ENCODE measurements at places on chromosomes 7 and 10. TPM values are rescaled to one million over a fixed set of nuclear protein-coding genes. Genes with fewer than 3 reads are reported as not detected.

DNA sequence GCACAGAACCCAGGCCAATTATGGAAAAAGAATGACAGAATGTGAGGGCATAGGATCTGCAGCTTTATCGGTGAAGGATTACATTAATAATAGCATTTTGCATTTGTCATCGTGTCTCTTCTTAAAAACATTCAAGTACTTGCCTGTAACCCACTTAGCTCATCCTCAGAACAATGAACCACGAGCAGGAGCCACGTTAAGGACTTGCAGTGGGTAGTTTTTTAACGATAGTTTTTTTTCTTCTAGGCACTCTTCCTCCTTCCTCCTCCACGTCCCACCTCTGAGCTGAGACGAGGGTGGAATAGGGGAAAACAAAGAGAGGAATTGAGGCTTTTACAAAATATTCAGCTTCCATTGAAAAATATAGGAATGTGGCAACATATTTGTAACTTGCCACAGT lies 27.1 kb downstream of the CDHR3 start:
- H3K36me3 ChIP-seq = no peaks in the 10 kb centered on the region
- H3K4me1 ChIP-seq = peaks cover 5% of the 10 kb centered on the region
- H3K4me3 ChIP-seq = no peak overlapping the region
- no peak for DNase-seq
- H3K27ac ChIP-seq = no peak overlapping the region
- no peaks in the 10 kb centered on the region for H3K27me3 ChIP-seq

- H3K27ac ChIP-seq = no peak overlapping the region
- H3K27me3 ChIP-seq = no peaks in the 10 kb centered on the region
- no peaks in the 10 kb centered on the region for H3K4me1 ChIP-seq
Observed at GRCh38 chr10:120824881-120825309, 26.3 kb upstream of the WDR11 start.

DNA sequence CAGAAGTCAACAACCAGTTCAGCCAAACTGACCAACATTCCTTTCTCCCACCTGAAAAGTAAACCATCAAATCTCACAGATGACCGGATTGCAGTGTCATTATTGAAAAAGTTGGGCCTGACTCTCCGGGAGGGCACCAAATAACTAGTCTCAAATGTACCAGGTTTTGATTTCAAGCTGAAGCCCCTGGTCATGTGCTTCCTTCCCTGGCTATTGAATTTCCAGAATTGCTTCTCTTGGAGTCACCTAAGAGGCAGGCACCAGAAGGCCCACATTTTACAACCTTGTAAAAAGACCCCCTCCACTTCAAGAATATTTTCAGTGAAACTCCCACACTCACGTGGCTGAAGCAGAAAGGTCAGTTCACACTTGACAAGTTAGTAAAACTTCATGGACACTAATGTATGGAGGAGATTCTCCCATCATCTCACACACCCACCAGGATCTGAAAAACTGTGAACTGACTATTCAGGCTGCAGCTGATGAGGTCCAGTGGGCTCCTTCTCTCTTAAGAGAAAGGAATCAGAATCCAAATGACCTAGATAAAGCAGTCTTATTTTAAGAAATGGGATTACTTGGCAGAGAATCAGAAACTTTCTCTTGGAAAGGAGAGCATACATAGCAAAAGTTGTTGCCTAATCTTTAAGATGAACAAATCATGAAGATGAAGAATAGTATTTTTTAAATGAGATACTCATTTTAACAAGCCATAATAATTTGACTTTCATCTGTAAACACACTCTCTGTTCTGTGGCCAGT lies 53.6 kb downstream of the DLD start:
- H3K36me3 ChIP-seq = peaks cover 59% of the 10 kb centered on the region
- no peak overlapping the region for H3K27ac ChIP-seq
- H3K4me3 ChIP-seq = no peak overlapping the region
- no peaks in the 10 kb centered on the region for H3K27me3 ChIP-seq
- peaks cover 16% of the 10 kb centered on the region for H3K4me1 ChIP-seq
- no peak for DNase-seq

- DNase-seq = no peak
- H3K27ac ChIP-seq = no peak overlapping the region
- H3K27me3 ChIP-seq = no peaks in the 10 kb centered on the region
Observed at GRCh38 chr10:96365571-96365970, 6.8 kb upstream of the OPALIN start.

GRCh38 chr7:75814407-75814947 lies 871 bp upstream of the CCL24 start:
- no peak for DNase-seq
- no peaks in the 10 kb centered on the region for H3K4me1 ChIP-seq
- no peak overlapping the region for H3K27ac ChIP-seq
- H3K4me3 ChIP-seq = no peak overlapping the region
- H3K36me3 ChIP-seq = no peaks in the 10 kb centered on the region
- no peaks in the 10 kb centered on the region for H3K27me3 ChIP-seq

GRCh38 chr7:105656922-105657521 lies 75.7 kb upstream of the EFCAB10 start:
- peaks cover 32% of the 10 kb centered on the region for H3K36me3 ChIP-seq
- H3K27ac ChIP-seq = no peak overlapping the region
- H3K4me1 ChIP-seq = peaks cover 33% of the 10 kb centered on the region
- H3K27me3 ChIP-seq = no peaks in the 10 kb centered on the region
- peak; percentile 47 for DNase-seq

- H3K4me3 ChIP-seq = no peak overlapping the region
- H3K27me3 ChIP-seq = no peaks in the 10 kb centered on the region
- no peak for DNase-seq
- no peak overlapping the region for H3K27ac ChIP-seq
Observed at GRCh38 chr7:125814100-125814499, 884.5 kb upstream of the POT1 start.

DNA sequence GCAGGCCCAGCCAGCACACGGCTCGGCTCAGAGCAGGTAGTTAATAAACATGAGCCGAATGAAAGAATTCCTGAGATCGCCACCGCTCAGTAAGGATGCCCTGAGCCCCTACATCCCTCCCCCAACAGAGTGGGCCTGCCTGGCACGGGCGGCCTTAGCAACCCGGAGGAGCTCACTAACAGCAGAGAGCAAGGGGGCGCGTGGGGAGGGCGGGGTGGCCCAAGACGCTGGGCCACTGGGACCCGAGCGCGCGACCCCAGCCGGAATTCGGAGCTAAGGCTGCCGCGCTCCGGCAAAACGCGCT lies 403 bp upstream of the ENO4 start:
- no peak for DNase-seq
- no peaks in the 10 kb centered on the region for H3K36me3 ChIP-seq
- no peaks in the 10 kb centered on the region for H3K27me3 ChIP-seq

DNA sequence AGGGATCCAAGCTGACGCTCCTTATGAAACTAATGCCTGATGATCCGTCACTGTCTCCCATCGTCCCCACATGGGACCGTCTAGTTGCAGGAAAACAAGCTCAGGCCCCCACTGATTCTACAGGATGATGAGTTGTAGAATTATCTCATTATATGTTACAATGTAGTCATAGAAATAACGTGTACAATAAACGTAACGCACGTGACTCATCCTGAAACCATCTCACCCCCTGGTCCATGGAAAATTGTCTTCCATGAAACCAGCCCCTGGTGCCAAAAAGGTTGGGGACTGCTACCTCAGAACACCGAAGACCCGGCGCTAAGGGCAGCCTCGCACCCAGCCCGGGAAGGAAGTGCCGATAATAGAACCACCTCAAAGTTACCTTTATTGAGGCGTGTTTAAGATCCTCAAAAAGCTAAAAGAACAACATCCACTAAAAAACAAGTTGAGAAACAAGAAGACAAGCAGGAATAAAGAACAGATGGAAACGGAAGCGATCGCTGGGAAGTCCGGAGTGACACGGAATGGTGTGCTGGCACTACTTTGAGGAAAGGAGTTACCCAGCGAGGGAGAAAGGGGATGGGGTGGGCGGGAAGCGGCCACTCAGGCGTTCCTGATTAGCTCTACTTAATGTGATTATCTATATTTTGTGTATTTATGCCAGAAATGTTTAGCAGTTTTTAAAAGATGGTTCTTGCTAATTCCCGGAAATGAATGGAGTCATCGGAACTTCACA lies 50.1 kb upstream of the PRKAR1B start:
- peaks cover 1% of the 10 kb centered on the region for H3K4me1 ChIP-seq
- H3K27me3 ChIP-seq = no peaks in the 10 kb centered on the region
- H3K4me3 ChIP-seq = no peak overlapping the region
- no peak overlapping the region for H3K27ac ChIP-seq
- peaks cover 96% of the 10 kb centered on the region for H3K36me3 ChIP-seq

GRCh38 chr10:124002391-124003069 lies 90.9 kb downstream of the CHST15 start:
- H3K36me3 ChIP-seq = peaks cover 28% of the 10 kb centered on the region
- no peak for DNase-seq
- H3K4me3 ChIP-seq = no peak overlapping the region
- no peaks in the 10 kb centered on the region for H3K27me3 ChIP-seq
- H3K4me1 ChIP-seq = no peaks in the 10 kb centered on the region

DNA sequence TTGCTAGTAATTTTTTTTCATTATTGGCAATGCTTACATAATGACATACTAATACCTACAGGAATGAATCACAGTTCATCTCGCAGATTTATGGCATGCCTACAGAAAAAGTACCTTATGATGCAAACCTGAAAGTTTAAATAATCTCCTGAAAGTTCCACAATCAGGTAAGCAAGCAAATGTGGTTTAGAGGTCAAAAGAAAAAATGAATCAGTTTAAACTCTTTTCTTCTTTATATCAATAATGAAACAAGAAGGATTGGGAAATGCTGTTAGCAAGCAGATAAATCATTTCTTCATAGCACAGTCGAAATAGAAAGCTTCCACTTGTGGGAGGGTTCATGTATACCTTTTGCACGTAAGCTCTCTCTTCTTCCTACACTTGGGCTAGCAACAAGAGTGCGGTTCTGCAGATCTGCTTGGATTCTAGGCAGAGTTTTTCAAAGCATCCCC lies 53.7 kb upstream of the MTPN start:
- no peak overlapping the region for H3K4me3 ChIP-seq
- no peak for DNase-seq
- no peaks in the 10 kb centered on the region for H3K27me3 ChIP-seq
- no peak overlapping the region for H3K27ac ChIP-seq
- H3K4me1 ChIP-seq = no peaks in the 10 kb centered on the region

DNA sequence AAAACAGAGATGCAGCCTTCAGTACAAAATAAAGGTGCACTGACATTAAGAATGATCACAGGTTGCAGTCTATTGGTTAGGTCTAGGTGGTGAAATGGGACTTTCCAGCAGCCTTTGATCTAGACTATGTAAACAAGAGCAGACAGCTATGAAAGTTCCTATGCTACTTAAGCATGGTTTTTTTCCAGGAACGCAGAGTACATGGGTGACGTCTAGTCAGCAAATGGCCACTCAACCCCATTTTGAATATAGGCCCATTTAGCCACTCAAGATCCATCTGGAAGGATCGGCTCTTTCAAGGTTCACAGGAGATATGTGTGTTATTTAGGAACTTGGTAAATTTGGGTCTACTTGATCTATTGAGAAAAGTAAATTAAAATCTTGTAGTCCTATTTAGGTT lies 1424.6 kb upstream of the LRRTM3 start:
- no peaks in the 10 kb centered on the region for H3K36me3 ChIP-seq
- no peaks in the 10 kb centered on the region for H3K4me1 ChIP-seq
- H3K4me3 ChIP-seq = no peak overlapping the region

- peak overlapping the region; percentile 44 for H3K27ac ChIP-seq
- H3K36me3 ChIP-seq = peaks cover 8% of the 10 kb centered on the region
- no peak overlapping the region for H3K4me3 ChIP-seq
Observed at GRCh38 chr7:32680259-32681173, 185.2 kb downstream of the AVL9 start.

DNA sequence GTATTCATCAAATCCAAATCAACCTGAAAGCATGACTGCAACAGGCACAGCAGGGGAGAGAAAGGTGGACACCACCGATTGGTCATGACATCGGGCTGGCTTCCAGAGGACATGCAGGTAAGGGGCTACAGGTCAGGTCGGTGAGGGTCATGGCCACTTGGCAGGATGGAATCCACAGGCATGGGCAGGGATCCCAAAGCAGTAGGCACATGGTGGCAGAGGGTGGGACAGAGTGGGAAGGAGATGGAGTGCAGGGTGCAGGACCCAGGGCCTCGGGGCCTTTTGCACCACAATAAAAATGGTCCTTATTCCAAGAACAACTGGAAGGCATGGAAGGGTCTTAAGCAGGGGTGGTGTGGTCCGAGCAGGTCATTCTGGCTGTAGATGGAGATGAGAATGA lies 33.0 kb downstream of the C10orf90 start:
- H3K36me3 ChIP-seq = no peaks in the 10 kb centered on the region
- no peaks in the 10 kb centered on the region for H3K27me3 ChIP-seq
- no peak for DNase-seq
- H3K27ac ChIP-seq = no peak overlapping the region
- no peak overlapping the region for H3K4me3 ChIP-seq

DNA sequence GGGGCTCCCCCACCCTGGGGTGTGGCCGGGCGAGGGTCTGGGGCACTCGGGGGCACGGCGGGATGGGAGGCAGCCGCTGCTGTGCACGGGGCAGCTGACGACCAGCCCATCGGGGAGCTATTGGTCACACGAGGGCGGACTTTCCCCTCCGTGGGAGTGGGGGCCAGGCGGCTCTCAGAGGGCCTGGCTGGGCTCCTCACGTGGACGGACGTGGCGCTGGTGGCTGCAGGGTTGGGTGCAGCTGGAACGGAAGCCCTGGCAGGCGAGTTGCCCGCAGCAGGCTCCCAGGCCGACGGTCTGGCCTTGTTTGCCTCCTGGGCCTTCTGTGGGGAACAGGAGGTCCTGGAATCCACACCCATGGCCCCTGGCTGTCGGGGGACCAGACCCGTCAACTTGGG lies 14.3 kb downstream of the MICALL2 start:
- no peak for DNase-seq
- peaks cover 11% of the 10 kb centered on the region for H3K4me1 ChIP-seq
- H3K27ac ChIP-seq = no peak overlapping the region
- H3K4me3 ChIP-seq = no peak overlapping the region

DNA sequence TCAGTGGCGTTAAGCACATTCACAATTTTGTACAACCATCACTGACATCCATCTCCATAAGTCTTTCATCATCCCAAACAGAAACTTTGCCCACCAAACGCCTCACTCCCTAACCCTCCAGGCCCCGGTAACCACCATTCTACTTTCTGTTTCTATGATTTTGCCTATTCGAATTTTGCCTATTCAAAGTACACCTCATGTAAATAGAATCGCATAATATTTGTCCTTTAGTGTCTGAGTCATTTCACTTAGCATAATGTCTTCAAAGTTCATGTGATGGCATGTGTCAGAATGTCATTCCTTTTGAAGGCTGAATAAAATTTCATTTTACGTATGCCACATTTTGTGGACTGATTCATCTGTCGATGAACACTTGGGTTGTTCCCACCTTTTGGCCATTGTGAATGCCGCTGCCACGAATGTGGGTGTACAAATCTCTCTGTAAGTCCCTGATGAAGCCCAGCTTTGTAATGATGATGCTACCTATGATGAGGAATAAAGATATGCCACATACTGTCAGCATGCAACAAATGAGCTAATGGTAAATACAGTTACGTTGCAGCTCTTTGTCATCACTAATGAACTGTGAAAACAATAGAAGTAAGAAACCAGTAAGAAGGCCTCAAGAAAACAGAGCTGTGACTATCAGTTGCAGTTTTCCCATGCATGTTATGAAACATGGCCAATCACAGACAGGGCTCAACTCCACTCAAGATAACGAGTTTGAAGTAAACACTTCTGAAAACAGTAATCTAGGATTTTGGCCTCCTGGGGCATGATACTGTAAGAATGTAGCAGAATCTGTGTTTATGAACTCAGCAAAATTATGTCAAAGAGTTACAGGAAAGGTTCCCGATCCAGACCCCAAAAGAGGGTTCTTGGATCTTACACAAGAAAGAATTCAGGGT lies 120.0 kb downstream of the ADAM12 start:
- no peak overlapping the region for H3K4me3 ChIP-seq
- DNase-seq = no peak
- H3K36me3 ChIP-seq = no peaks in the 10 kb centered on the region

PALD1 gene
- 3.6 TPM for total RNA-seq

KLF14 gene
- 0.37 TPM for total RNA-seq

LAMB1 gene
- 85.7 TPM for total RNA-seq
